ENCODE measurements at places on chromosomes 6 and 20. TPM values are rescaled to one million over a fixed set of nuclear protein-coding genes. Genes with fewer than 3 reads are reported as not detected.

The PPP1R16B gene
- 5.1 TPM for polyA plus RNA-seq

The AKAP12 gene
- 119 TPM for polyA plus RNA-seq

The IGF2R gene
- polyA plus RNA-seq = 115 TPM

The LZTS3 gene
- 2.9 TPM for polyA plus RNA-seq

The SLC24A3 gene
- polyA plus RNA-seq = 25.4 TPM

GRCh38 chr6:164533045-164533362 lies 776.4 kb downstream of the C6orf118 start:
- no peak for DNase-seq

- DNase-seq = no peak
Measured at GRCh38 chr6:111105578-111105977, 18.3 kb downstream of the SLC16A10 start.

GRCh38 chr6:144285548-144285797 lies 338 bp downstream of the UTRN start:
- no peak for DNase-seq

DNA sequence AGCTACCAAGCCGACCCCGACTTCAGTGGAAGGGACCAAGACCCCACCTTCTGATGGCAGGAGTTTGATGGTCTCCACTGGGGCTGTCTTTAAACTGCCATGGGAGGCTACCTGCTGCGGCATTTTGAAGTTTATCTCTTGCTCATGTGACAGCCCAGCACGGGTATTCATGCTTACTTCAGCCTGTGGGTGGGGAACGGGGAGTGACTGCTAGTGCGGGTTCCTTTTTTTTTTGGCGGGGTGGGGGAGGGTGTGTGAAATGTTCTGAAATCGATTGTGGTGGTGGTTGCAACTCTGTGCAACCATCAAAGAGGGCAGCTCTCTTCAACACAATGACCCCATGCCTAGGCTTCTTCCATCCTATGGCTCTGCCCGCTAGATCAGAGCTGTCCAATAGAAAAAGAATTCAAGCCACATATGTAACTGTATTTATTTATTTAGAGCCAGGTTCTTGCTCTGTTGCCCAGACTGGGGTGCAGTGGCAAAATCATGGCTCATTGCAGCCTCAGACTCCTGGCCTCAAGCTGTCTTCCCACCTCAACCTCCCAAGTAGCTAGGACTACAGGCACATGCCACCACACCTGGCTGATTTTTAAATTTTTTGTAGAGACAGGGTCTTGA lies 53.7 kb downstream of the PPP1R16B start:
- DNase-seq = no peak

DNA sequence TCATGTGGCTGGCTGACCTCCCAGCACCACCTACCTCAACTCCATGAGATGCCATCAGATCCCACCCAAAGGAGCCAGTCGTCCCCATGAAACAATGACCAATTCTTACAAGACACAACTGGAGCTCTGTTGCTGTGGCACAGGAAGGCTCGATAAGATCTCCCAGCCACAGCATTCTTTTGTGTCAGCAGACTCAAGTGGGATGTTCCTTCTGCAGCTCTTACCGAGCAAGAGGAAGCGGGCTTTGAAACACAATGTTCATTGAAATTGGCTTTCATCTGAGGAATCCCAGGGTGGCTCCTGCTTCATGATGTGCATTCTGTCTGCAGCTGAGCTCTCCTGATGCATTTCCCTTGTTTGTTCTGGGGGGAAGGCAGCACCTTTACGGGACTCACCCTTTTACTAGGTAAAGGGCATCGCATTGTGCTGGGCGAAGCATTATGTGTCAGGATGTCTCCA lies 222.0 kb upstream of the SGK1 start:
- DNase-seq = no peak

- peak; percentile 91 for DNase-seq
Measured at GRCh38 chr6:116370760-116371119, at the start of gene DSE. TSS of gene DSE (plus strand) at chr6:116370947. CDS start at chr6:116399251, 28,304 bp downstream.

DNA sequence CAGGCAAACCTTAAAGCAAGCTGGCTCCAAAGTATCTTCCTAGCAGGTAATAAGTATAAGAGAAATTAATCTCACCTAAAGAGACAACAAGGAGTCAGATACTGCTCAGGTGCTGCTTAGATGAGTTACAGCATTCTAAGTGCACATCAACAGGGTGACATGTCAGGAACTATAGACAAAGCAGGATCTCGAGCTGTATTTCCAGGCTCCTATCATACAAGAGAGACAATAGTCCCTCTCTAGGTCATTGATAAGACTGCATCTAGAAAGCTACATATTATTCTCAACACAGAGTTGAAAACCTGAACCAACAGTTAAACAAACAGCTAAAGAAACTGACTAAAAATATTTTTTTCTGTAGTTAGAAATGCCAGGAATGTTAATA lies 3.9 kb downstream of the PTPRK start:
- DNase-seq = no peak

DNA sequence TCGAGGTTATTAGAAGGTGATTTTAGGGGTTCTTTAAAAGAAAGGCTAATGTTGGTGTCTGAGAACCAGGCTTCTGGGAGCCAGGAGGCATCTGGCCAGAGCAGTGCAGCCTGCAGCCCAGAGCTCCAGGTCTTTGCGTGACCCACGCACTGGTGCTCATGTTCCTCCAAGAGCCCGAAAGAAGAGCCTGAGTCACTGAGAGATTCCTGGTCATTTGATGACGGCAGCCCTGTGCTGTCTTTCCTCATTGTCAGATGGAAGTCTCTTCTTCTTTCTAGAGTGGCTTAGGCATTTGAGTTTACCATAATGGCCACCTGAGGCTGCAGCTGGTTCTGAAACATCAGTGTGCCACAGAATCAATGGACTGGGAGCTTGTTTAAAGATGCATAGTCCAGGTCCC lies 46.4 kb downstream of the CD109 start:
- DNase-seq = no peak

DNA sequence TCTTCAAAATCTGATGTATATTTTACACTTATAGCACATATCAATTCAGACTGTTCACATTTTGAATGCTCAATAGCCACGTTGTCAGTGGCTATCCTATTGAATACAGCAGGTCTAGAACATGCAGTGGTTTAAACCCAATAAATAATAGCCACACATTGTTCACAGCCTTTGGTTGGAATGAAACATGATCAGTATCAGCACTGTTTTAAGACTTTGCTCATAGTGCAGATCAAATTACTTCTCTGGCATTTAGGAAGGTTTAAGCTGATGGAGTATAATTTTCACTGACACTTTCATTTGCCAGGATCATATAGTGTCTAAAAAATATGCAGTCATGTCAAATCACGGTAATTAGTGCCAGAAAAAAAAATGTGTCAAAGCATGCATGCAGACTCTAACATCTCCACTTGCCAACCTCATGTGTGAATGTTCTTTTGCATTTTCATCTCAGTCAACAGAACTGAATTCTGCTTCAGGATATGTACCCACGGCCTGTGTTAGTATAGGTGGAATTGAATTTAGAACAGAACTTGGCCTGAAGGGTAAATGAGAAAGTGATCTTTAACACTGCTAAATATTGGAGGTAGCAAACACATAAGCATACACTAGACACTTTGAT lies 184.1 kb downstream of the SLC24A3 start:
- no peak for DNase-seq

- DNase-seq = no peak
Measured at GRCh38 chr6:37657112-37657886, 40.4 kb downstream of the MDGA1 start.
